ENCODE measurements at places on chromosomes 3 and 15. TPM values are rescaled to one million over a fixed set of nuclear protein-coding genes. Genes with fewer than 3 reads are reported as not detected.

BSN gene
- total RNA-seq, result 0.42 TPM

DNA sequence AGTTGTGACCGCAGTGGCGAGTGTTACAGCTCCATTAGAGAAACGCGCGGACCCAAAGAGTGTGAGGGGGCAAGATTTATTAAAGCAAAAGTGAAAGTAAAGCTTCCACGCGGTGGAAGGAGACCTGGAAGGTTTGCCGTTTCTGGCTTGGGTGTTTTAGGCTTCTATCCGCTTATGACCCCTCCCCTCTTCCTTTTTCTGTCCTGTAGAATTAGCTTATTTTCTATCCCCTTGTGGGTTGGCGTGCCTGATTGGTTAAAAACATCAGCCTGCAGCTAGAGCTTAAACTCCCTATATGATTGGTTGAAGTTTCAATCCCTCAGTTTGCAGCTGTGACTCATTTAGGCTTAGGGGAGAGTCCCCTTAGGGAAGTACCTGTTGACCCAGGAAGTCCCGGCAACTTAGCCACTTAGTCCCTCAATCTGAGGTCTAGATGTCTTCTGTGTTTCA is 39.6 kb downstream of the C3orf38 start:
- H3K27me3 ChIP-seq, result no peaks in the 10 kb centered on the region
- H3K27ac ChIP-seq, result no peak overlapping the region
- no peak for DNase-seq

CLCN2 gene
- total RNA-seq, result 4.1 TPM

GRCh38 chr3:125238759-125239158 is 26.2 kb upstream of the SLC12A8 start:
- no peak overlapping the region for H3K27ac ChIP-seq
- DNase-seq, result no peak
- no peaks in the 10 kb centered on the region for H3K36me3 ChIP-seq
- no peaks in the 10 kb centered on the region for H3K4me1 ChIP-seq
- H3K4me3 ChIP-seq, result no peak overlapping the region
- no peaks in the 10 kb centered on the region for H3K27me3 ChIP-seq

All from aorta (tissue), 5 donors.